ENCODE measurements at places on chromosomes 6 and 20. TPM values are rescaled to one million over a fixed set of nuclear protein-coding genes. Genes with fewer than 3 reads are reported as not detected.

Gene ZC2HC1B
- total RNA-seq = not detected

Gene VSX1
- total RNA-seq = not detected

Gene CCHCR1
- total RNA-seq = 36.5 TPM

GRCh38 chr6:46102123-46102522 lies 27.7 kb upstream of the ENPP4 start:
- no peaks in the 10 kb centered on the region for H3K27me3 ChIP-seq
- H3K27ac ChIP-seq = no peak overlapping the region
- no peak overlapping the region for H3K4me3 ChIP-seq
- no peaks in the 10 kb centered on the region for H3K4me1 ChIP-seq

DNA sequence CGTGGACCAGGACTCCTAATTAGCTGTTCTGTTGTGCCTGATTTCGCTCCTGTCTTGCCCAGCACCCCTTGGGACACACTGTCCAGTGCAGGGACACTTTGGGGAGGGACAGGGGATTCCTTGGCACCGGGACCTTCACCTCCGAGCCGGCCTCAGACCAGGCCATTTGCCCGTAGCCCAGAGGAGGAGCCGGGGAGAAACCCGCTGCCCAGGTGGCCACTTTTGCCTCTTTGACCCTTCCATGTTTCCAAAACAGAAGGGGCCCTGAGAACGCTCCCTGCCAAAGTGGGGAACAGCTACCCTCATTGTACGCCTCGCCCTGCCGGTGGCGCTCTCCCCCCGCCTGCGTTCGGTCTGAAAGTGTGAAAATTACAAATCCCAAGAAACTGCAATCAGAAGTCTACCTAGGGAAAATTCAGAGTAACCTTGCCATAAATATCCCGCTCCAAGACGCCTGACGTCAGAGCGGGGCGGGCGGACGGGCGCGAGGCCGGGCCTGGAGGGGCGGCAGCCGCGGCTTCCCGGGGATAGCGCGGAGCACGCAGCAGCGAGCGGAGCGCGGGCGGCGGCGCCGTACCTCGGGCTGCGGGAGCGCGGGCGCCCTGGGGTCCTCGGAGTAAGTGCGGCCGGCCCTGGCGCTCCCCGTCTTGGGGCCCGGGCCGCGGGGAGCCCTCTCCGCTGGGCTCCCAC lies at the start of gene DAAM2:
Gene DAAM2 (plus strand): TSS at position 527 of the 690 bp plus-strand sequence. CDS start 63,927 bp downstream, outside the sequence.
- no peak within 1 kb of the TSS for H3K4me3 ChIP-seq
- H3K36me3 ChIP-seq = no peaks in the 10 kb centered on the region
- DNase-seq = no peak
- H3K27me3 ChIP-seq = peaks cover 36% of the 10 kb centered on the region

- H3K27ac ChIP-seq = no peak overlapping the region
- no peaks in the 10 kb centered on the region for H3K27me3 ChIP-seq
- H3K4me1 ChIP-seq = no peaks in the 10 kb centered on the region
- DNase-seq = no peak
These were observed 61.7 kb upstream of the GFRAL start for GRCh38 chr6:55265409-55266114.
